ENCODE measurements at places on chromosomes 2 and 18.
A peak's percentile ranks its signal among the peaks of the same experiment; 100 is the strongest.

- DNase-seq, result no peak
Observed at GRCh38 chr2:134648586-134648985, 70.2 kb downstream of the TMEM163 start.

- peak; percentile 14 for DNase-seq
Observed at GRCh38 chr2:60818272-60818671, 62.2 kb downstream of the PAPOLG start.

DNA sequence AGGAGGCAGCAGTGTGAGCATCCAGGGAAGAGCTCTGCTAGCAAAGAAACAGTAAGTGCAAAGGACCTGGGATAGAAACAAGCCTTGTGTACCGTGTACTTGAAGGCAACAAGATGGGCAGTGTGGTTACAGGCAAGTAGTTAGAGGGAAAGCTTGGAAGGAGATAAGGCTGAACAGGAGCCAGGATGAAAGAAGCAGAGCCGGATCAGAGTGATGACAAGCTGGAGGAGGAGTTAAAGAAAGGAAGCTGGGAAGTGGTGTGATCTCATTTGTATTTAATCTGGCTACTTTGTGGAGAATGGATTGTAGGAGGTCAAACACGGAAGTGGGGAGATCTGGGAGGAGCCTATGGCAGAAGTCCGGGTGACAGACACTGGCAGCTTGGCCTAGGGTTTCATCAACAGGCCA, 44.7 kb upstream of the VPS54 start:
- no peak for DNase-seq

GRCh38 chr2:44707945-44708660, 233.4 kb upstream of the SIX3 start:
- no peak for DNase-seq

- no peak for DNase-seq
Observed at GRCh38 chr2:137437386-137437785, 526.9 kb upstream of the HNMT start.
